ENCODE measurements at places on chromosomes 16 and 17.

GRCh38 chr17:6514371-6514770, 42.0 kb downstream of the PITPNM3 start:
- no peak for DNase-seq

DNA sequence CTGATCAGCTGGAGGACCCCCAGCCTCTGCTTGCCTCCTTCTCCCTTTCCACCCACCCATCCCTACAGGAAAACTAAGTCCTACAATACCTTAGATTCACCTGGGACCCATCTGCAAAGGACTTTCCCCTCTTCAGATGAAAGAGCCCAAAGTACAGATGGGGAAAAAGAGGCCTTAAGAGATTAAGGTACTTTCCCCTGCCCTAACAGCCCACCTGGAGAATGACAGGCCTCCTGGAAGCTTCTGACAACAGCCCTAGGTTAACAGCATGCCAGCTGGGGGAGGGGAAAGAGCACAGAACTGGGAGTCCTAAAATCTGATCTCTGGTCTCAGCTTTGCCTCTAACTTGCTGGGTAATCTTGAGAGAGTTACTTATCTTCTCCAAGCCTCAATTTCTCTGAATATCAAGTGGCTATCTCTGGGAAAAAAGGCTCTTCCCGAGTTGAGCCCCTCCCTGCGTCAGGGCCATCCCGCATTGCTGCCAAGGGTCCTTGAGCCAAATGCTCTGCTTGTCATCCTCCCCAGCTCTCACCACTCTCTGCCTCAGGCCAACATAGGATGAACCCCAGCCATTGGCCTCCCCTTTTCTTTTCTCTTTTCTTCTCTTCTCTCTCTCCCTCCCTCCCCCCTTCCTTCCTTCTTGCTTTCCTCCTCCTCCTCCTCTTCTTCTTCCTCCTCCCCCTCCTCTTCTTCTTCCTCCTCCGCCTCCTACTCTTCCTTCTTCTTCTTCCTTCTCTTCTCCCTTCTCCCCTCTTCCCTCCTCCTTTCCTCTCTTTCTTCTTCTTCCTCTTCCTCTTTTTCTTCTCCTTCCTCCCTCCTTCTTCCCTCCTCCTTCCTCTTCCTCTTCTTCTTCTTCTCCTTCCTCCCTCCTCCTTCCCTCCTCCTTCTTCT, 22.5 kb upstream of the SP6 start:
- DNase-seq: no peak

DNA sequence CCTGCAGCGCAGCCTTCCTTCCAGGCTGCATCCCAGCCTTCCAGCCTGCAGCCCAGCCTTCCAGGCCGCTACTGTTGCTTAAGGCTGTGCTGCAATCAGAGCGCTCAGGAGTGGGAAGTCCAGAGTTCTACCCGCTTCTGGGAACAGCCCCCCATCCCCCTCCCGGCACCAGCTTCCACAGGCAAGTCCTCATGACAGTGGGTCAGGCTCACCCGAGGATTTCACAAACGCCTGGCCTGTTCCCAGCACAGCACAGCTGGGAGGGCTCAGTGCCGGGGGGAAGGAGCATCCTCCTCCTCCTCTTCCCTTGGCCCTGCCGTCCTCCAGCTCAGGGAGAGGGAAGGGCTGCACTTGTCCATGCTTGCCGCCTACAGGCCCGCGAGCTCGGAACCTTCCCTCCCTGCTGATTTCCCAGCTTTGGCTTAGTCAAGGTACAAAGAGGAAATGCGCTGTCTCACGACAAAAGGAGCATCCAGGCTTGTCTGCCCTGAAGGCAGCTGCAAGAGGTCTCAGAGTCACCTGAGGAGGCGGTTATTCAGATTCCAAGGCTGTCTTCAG, 8.3 kb downstream of the SOCS3 start:
- DNase-seq: peak; percentile 96

DNA sequence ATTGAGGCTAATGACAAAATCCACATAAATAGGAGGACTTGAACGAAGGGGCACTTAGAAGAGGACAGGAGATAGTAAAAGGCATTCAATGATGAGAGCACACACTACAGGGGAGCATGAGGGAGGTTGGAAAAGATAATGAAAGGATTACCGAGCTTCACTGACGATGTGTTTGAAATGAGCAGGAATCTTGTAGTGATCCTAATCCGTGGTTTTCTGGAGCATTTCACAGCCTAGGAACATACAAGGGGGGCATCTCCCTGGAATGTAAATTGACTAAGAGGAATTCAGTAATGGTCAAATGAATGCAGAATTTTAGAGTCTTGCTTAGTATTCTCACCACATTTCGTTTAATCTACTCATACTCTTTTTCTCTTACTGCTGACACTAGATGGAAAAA, 5.2 kb downstream of the ATMIN start:
- peak; percentile 32 for DNase-seq

GRCh38 chr16:10121491-10121890, 60.7 kb downstream of the GRIN2A start:
- no peak for DNase-seq

DNA sequence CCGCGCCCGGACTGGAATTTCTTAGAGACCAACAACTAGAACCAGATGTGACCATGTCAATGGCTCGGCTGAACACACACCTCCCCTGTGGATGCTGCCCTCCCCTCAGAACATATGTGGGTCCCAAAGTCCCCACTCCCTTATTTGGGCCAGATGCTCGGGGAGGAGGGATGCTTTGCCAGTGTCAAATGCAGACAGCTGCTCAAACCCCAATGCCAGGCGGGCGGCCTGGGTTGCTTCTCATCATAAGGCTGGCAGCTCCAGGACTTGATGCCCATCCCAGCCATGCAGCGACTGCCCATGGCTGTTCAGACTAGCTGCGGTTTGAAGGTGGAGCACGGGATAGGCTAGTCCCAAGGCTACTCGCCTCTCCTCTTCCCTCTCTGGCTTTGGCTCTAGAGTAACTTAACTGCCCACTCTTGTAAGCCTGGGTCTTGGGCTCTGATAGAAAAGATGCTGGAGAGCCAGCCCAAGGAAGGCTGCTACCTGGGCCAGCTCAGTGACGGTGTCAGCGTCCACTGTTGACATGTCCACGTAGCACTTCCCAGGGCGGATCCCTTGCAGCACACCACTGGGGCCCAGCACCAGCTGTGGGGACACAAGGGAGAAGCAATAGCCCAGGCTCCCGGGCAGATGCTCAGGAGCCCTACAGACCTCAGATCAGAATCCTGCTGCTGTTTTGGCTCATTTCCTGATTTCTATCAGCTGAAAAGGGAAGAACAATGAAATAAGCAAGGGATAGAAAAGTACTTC, 11.0 kb upstream of the ROGDI start:
- DNase-seq: no peak

- no peak for DNase-seq
Observed at GRCh38 chr17:4444782-4445473, 11.2 kb downstream of the SPNS3 start.

DNA sequence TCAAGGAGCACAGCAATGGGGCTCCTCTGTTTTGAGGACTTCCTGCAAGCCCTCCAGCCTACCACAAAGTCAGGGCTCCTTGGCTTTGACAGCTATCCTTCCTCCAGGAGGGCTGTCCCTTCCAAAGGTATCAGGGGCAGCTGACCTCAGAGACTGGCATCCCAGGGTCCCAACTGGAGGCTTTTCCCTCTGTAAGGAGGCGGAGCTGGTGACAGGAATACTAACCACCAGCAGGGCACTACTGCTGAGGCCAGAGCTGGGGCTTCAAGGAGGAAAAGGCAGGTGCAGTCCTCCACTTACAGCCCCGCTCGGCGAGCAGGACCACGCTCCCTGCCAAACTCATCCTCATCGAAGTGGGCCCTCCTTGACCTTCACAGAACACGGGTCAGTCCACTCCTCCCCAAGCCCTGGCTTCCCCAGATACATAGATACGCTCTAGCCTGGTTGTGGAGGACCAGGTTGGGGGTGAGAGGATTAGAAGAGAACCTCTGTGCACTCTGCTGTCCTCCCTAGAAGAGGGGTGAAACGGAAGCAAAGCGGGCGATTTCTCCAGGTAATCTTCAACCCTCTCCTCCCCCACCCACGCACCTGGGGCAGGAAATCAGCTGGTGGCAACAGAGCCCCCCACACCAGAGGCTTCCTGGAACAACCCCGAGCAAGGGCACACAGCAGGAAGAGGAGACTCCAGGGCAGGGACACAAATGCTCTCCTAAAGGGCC, 20.5 kb downstream of the ST3GAL2 start:
- DNase-seq: no peak
